ENCODE measurements at places on chromosomes 3 and 15.

DNA sequence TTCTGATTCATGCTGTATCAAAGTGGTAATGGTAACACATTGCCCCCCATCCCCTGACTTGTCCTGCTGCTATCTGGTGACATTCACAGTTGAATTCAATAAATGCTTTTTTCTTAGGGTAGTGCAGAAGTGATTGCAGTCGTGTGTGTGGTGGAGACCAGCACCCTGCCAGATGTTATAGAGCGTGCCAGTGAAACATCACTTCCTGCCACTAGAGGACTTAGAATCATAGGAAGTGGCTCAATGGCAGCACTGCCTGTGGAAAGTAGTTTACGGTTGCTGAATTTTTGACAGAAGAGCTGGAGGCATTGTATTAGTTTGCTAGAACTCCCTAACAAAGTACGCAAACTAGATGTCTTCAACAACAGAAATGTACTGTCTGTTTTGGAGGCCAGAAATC is 37.4 kb upstream of the P2RY12 start:
- no peak for DNase-seq

DNA sequence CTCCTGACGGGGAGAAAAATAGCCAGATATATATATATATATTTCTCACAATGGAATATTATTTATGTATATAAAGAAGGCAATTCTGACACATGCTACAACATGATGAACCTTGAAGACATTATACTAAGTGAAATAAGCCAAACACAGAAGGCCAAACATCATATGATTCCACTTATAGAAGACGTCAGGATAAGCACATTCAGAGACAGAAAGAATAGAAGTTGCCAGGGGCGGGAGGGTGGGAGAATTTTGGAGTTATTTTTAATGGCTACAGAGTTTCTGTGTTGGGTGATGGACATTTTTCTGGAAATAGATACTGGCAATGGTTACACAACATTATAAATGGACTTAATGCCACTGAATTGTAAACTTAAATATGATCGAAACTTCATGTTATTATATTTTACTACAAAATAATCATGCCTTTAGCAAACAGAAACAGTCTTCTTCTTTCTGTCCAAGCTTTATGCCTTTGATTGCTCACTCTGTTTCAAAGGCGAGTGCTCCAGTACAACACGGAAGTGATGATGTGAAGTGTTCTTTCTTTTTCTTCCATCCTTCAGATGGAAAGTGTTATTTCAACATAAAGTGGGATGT is 514.0 kb downstream of the OCA2 start:
- no peak for DNase-seq

GRCh38 chr15:48842501-48842900 is 31.6 kb upstream of the CEP152 start:
- no peak for DNase-seq

GRCh38 chr15:29924750-29925149 is 102.5 kb upstream of the TJP1 start:
- DNase-seq = no peak

Measured in GF-D8 (cell line).